ENCODE measurements at places on chromosomes 4 and X. TPM values are rescaled to one million over a fixed set of nuclear protein-coding genes. Genes with fewer than 3 reads are reported as not detected.
A peak's percentile ranks its signal among the peaks of the same experiment; 100 is the strongest.

DNA sequence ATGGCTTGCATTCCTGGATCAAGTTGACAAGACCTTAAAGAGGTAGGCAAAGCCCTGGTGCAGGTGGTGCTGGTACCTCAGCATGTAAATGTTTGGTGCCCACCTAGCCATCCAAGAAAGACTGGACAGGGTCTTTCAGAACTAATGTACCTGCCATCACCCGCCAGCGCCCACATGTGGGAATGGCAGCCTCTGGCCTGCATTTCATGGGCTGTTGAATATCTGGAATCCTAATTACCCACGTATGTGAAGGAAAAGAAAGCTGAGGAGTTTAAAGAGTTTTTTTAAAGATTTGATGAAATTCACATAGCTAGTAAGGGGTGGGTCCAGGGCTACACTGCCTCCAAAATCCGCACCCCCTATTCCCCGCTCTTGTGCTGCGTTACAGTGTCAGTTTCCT lies 8.6 kb upstream of the CCDC149 start:
- H3K36me3 ChIP-seq, result no peaks in the 10 kb centered on the region
- no peaks in the 10 kb centered on the region for H3K27me3 ChIP-seq
- H3K4me3 ChIP-seq, result no peak overlapping the region
- H3K4me1 ChIP-seq, result peaks cover 16% of the 10 kb centered on the region

DNA sequence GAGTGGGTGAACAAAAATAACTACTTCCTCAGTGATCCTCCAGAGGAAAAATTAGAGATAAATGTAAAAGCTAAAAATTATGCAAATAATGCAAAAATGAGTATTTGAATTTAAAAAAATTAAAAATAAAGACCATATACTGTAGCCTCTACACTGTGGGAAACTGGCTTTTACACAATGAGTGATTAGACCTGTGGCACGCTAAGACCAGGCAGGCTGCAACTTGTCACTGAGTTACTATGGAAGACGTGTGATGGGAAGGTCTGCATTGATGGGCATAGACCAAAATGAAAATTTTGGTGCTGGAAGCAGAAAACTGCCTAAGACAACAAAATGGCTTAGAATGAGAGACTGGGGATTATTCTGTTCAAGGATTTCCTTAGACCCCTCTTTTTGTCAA lies 30.2 kb downstream of the BTC start:
- H3K4me1 ChIP-seq, result peaks cover 3% of the 10 kb centered on the region
- no peak for DNase-seq
- no peak overlapping the region for H3K4me3 ChIP-seq
- no peaks in the 10 kb centered on the region for H3K27me3 ChIP-seq
- H3K36me3 ChIP-seq, result no peaks in the 10 kb centered on the region
- no peak overlapping the region for H3K27ac ChIP-seq

DNA sequence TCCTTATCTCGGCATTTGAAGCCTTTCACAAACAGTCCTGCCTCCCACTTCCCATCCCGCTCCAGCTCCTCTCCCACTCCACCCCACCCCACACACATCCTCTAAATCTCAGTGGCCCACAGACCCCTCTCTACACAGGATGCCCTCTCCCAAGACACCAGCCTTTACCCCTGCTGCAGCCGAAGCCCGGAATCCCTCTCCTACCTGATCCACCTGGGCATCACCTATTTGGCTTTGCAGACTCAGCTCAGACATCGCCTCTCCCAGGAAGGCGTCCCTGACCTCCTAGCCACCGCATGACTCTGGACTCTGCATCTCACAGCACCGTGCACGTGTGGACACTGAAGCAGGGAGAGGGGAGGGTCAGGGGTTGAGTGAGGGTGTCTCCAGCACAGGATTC lies 11.5 kb downstream of the PPP2R2C start:
- peaks cover 4% of the 10 kb centered on the region for H3K27me3 ChIP-seq
- DNase-seq, result no peak
- H3K4me3 ChIP-seq, result no peak overlapping the region
- H3K27ac ChIP-seq, result no peak overlapping the region
- H3K36me3 ChIP-seq, result no peaks in the 10 kb centered on the region

SMIM10L2A gene
- 0.48 TPM for total RNA-seq

SYP gene
- 1.9 TPM for total RNA-seq

NDP gene
- not detected for total RNA-seq

HDX gene
- total RNA-seq, result 8.9 TPM

- peak overlapping the region; percentile 92 for H3K27ac ChIP-seq
- peak; percentile 82 for DNase-seq
- H3K27me3 ChIP-seq, result no peaks in the 10 kb centered on the region
- no peaks in the 10 kb centered on the region for H3K36me3 ChIP-seq
- no peak overlapping the region for H3K4me3 ChIP-seq
Observed at GRCh38 chr4:10605746-10606482, 78.7 kb downstream of the CLNK start.

DNA sequence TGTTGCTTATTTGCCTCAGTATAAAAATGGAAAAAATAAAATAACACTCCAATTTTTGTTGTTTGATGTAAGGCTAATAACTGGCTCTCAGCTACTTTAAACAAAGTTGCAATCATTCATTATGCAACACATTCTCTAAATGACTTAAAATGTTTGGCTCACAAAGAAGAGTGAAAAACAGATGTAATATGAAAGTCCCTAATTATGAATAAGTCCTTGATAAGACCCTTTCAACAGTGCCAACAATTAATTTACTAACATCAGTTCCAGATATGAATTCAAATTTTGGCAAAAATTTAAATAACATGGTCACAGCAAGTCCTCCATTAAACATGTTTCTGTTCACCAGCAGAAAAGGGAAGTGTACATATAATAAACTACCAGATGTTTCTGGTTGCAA lies 69.8 kb downstream of the PAPSS1 start:
- no peaks in the 10 kb centered on the region for H3K4me1 ChIP-seq
- H3K27me3 ChIP-seq, result no peaks in the 10 kb centered on the region
- no peak for DNase-seq
- peaks cover 7% of the 10 kb centered on the region for H3K36me3 ChIP-seq
- H3K27ac ChIP-seq, result no peak overlapping the region

UNC5C gene
- total RNA-seq, result 5.7 TPM

- no peak overlapping the region for H3K4me3 ChIP-seq
- H3K4me1 ChIP-seq, result no peaks in the 10 kb centered on the region
- H3K27ac ChIP-seq, result no peak overlapping the region
Observed at GRCh38 chrX:68669871-68670270, 22.4 kb downstream of the STARD8 start.

DNA sequence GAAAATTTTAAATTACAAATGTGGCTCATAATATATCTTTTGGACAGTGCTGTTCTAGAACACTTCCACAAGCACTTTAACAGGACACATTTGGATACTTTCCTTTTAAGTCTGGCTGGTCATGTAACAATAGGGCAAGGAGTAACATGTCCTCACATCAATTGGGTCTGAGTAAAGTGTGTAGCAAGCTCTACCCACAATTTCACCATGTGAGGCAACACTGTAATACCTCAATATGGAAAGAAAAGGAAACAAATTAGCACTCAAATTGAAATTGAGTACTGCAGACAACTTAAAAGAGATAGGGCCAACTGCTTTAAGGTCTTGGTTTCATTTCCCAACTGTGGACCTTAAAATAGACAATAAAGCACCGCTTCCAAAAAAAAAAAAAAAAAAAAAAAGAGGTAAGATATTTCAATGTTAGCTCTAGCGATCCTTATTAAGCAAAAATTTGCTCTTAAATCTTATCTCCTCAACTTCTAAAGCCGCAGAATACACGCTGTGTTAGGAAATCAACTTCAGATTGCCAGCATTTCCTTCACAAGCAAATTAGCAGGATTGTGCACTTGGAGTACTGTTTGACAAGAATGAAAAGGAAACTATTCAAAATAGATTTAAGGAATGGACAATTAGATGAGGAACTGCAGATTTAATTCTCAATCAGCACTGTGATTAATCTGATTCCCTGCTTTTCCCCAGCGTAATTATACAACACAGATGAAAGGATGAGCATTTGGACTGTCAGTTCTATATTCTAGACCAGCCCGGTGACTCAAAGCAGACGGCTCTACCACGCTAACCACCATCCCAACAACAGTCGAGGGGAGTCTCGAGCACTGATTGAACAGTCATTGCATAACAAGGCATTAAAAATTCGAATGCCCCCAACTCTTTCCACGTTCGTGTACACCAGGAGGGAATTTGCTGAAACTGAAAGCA lies 1.6 kb downstream of the CASK start:
- peak; percentile 26 for DNase-seq
- H3K27me3 ChIP-seq, result no peaks in the 10 kb centered on the region
- peak overlapping the region; percentile 63 for H3K27ac ChIP-seq
- no peaks in the 10 kb centered on the region for H3K4me1 ChIP-seq
- peak overlapping the region; percentile 87 for H3K4me3 ChIP-seq

FGFR3 gene
- 3.9 TPM for total RNA-seq

DNA sequence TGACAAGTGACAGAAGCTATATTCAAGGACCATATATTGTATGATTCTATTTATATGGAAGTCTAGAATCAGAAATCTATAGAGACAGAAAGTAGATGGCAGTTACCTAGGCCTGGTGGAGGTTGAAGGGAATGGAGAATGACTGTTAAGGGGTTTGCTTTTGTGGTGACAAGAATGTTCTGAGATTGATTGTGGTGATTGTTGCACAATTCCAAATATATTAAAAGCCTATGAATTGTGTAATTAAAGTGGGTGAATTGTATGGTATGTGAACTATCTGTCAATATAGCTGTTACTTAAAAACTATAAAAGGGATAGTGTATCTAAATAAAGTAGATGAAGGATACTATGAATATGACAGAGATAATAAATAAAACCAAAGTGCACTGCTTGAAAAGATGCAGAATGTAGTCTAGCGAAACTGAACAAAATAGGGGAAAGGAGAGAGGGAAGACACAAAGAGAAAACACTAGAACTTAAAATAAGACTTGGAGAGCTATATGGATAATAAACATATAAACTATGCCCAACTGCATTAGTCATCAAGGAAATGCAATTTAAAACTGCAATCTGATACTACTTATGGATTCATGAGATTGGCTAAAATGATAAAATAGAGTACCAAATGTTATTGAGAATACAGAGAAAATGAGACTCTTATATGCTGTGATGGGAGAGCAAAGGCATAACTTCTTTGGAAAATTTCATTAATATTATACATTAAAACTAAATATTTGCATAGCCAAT lies 82.1 kb upstream of the BANK1 start:
- H3K27ac ChIP-seq, result no peak overlapping the region
- H3K36me3 ChIP-seq, result no peaks in the 10 kb centered on the region
- H3K4me1 ChIP-seq, result no peaks in the 10 kb centered on the region

HEPH gene
- total RNA-seq, result 83.9 TPM

- H3K36me3 ChIP-seq, result peaks cover 5% of the 10 kb centered on the region
- peaks cover 39% of the 10 kb centered on the region for H3K4me1 ChIP-seq
- H3K27me3 ChIP-seq, result no peaks in the 10 kb centered on the region
Observed at GRCh38 chr4:156959298-156959702, 12.3 kb downstream of the PDGFC start.

DNA sequence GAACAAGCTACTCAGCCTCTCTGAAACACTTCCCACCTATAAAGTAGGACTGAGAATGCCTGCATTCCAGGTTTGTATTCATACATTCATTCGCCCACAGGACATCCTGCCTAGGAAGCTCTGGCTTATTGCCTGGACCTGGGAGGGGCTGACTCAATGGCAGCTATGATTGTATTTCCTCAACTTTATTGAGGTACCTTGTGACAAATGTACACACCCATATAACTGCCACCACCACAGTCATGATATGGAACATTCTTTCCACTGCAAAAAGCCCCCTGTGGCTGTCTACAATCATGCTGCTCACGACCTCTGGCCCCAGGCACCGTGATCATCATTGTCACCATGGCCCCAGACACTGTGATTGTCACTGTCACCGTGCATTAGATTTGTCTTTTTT lies 68.3 kb downstream of the ABLIM2 start:
- DNase-seq, result peak; percentile 54
- H3K27me3 ChIP-seq, result no peaks in the 10 kb centered on the region
- peaks cover 6% of the 10 kb centered on the region for H3K4me1 ChIP-seq

MAGEA2 gene
- 6.1 TPM for total RNA-seq

- H3K27ac ChIP-seq, result no peak overlapping the region
- no peak overlapping the region for H3K4me3 ChIP-seq
- H3K27me3 ChIP-seq, result peaks cover 3% of the 10 kb centered on the region
- H3K36me3 ChIP-seq, result no peaks in the 10 kb centered on the region
- H3K4me1 ChIP-seq, result peaks cover 3% of the 10 kb centered on the region
- no peak for DNase-seq
Observed at GRCh38 chr4:25531272-25531671, 124.4 kb upstream of the SLC34A2 start.

STATH gene
- not detected for total RNA-seq

DNA sequence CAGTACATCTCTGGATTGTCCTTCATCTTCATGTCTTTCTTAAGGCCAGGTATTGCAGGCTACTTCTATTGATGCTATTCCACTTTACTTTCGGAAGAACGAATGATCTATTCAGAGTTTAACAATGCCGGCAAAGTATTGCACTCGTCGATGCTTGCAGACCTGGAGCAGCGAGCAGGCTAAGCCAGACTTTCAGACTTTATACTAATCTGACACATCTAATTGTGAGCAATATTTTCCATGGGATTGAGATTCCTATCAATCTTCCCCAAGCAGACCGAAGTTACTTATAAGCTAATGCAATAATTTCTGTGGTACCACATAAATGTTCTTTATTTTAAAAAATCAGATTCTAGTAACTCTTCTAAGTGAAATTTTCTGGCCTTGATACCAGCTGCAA lies 1.6 kb downstream of the EMCN start:
- no peaks in the 10 kb centered on the region for H3K4me1 ChIP-seq
- no peaks in the 10 kb centered on the region for H3K27me3 ChIP-seq
- no peak for DNase-seq
- no peaks in the 10 kb centered on the region for H3K36me3 ChIP-seq

DNA sequence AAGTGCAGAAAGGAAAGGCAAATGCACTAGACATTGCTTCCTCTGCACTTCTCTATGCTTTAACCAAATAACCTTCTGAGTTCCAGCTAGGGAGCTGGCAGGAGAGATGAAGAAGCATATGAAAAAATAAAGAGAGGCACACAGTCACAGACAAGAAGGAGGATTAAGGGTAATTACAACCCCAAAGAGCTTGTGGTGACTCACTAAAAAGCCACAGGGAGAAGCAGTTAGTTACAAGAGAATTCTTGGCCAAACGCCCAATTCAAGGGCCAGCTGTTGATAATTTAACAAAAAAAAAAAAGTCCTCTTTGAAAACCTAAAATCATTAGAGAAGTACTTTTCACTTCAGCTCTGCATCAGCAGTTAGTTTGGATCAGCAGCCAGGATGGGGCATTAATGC lies 478.0 kb downstream of the KCNIP4 start:
- H3K27ac ChIP-seq, result no peak overlapping the region
- no peaks in the 10 kb centered on the region for H3K27me3 ChIP-seq
- peaks cover 12% of the 10 kb centered on the region for H3K4me1 ChIP-seq

- no peaks in the 10 kb centered on the region for H3K27me3 ChIP-seq
- H3K36me3 ChIP-seq, result peaks cover 13% of the 10 kb centered on the region
- H3K4me3 ChIP-seq, result no peak overlapping the region
- DNase-seq, result no peak
- no peak overlapping the region for H3K27ac ChIP-seq
Observed at GRCh38 chrX:1411326-1411725, 19.4 kb upstream of the SLC25A6 start.

PRPS1 gene
- total RNA-seq, result 161 TPM

ATOH1 gene
- not detected for total RNA-seq

Measured in astrocyte (in vitro differentiated cells and primary cell).